T-helper 1 cell (primary cell): ENCODE measurements at places on chromosomes 5 and 9.

DNA sequence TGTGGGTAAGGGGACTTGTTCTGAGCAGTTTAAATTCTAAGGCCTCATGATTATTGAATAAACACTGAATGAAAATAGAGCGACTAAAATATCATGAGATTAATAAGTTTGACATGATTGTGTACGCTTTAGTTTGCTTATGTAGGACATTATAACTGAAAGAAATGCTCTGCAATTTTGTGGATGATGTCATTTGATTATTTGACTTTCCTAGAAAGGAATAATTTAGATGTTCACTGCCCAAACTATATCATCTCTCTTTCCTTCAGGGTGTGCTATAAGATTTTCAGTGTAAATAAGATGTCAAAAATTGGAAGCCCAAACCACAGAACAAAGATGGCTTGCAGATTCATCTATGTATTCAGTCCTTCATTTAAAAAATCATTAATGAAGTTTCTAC is 115.7 kb upstream of the MTAP start:
- no peak for DNase-seq

GRCh38 chr9:136902259-136902821 is 16.0 kb downstream of the TRAF2 start:
- peak; percentile 84 for DNase-seq

- no peak for DNase-seq
These were observed 275.4 kb upstream of the IRX4 start for GRCh38 chr5:2158109-2158508.

- DNase-seq: no peak
These were observed 98.2 kb upstream of the PRR16 start for GRCh38 chr5:120365656-120366446.
